IPS DF 19.7 (cell line): ENCODE measurements at places on chromosomes 7 and 10.

- no peak for DNase-seq
These were observed 10.5 kb upstream of the EDRF1 start for GRCh38 chr10:125708971-125709503.

DNA sequence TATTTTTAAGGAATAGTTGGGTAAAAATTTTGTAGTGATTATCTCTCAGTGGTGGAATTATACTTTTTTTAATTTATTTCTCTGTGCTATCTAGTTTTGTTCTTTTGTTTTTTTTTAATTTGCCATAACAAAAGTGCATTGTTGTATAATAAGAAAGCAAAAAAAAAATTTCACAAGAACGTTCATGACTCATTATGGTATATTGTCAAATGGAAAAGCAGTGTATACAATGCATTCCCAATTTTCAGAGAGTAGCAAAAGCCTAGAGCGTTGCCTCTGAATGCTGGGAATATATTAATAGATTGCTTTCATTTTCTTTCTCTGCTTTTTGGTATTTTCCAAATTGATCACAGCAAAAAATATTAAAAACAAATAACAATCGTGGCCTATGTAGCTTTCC lies 46.3 kb upstream of the GPAM start:
- DNase-seq: no peak

- DNase-seq: no peak
These were observed 819 bp downstream of the TMED4 start for GRCh38 chr7:44580945-44581878.

DNA sequence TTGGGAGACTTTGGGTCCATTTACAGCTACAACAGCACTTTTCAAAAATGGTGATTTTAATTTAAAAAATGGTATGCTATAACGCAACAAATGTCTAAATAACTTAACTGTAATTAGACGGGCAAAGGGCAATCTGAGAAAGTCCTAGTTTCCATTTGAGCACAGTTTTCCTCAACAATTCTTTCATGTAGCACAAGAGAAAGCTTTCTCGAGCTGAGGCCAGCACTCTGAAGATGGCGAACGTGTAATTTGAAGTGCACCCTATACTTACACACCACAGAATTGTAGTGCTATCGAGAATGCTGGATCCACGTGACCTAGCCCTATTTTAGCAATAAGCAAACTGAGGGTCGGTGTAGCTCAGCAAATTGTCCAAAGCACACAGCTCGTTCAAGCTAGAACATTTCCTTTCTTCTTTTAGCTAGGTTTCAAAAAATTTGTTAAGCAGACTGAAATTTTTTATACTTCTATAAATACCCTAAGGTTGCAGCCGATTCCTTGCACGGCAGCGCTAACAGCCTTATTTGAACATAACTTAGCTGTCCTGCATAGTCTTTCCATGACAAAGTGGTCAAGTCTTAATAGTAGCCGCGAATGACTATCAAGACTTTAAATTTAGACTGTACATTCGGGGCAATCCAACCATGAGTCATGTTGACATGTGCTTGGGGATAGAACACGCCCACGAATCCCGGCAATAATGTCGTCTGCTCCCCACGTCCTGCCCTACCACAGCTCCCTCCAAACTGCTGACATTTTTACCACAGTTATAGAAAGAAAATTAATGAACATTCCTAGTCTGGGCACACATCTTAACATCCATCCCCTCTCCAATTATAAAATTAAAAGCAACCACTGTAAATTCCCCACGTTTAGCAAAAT lies 10.0 kb downstream of the KLF6 start:
- no peak for DNase-seq

GRCh38 chr10:52768001-52768532 lies 4.5 kb downstream of the MBL2 start:
- DNase-seq: no peak

DNA sequence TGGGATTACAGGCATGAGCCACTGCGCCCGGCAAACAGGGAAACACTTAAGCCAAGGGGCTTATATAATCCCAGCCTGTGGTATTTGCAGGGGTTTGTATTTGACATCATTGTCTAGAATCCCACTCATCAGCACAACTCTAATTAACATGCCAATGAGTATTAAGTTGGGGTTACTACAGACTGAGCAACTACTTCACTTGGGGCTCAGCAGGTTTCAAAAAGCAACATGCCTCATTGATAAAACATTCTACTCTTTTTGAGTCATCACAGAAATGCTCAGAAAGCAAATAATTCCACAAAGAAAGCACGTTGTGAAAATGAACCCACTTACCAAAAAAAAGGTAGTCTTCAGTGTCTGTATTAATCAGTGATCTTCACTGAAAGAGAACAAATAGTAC lies 236.9 kb upstream of the CELF2 start:
- DNase-seq: no peak

DNA sequence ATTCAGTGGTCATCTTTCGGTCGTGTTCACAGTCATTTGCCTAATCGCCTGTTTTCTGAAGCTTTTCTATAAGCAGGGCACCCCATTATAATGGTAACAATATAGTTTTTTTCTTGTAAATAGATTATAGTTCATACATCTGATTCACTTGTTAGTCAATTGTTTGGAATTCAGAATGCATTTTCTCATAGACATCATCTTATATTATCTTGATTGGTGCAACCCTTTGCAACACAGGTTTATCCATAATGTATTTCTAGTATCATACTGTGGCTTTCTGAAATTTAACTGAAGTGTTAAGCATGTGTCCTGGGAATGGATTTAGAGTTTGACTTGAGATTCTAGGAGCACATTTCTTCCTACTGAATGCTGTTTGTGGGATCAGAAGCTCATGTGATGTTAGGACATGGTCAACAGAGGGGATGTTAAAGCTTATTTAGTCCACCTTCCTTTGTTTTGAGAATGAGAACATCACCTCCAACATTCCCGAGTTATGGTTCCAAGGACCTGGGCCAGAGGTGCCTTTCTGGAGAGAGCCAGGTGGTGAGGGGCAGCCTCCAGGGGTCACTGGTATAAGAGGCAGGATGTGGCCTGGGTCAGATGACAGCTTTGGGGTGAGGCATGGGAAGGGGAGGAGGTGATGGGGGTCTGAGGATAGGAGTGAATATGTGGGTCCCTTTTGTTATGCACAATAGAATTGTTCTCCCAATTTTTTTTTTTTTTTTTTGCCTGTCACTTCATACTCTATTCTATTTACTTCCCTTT lies 415.6 kb downstream of the EXOC4 start:
- no peak for DNase-seq

- no peak for DNase-seq
These were observed 58.0 kb downstream of the CREM start for GRCh38 chr10:35184527-35185171.
